Astrocyte of the cerebellum (primary cell): ENCODE measurements at places on chromosomes 16 and 17.

DNA sequence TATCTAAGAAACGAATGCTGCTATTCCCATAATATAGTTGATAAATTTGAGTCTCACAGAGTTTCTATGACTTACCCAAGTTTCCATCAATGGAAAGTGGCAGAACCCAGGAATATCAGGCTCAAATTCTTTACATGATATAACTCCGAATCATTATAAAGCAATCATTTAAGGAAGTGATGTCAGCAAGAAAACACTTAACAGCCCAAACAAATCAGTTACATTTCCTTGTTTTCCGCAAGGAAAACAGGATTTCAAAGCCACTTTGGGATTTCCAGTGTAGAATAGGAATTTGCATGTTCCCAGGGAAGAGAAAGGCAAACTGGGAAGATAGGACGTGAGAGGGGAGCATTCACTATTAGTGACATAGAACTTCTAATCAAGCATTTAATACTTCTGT is 311.4 kb upstream of the GOT2 start:
- DNase-seq = no peak

DNA sequence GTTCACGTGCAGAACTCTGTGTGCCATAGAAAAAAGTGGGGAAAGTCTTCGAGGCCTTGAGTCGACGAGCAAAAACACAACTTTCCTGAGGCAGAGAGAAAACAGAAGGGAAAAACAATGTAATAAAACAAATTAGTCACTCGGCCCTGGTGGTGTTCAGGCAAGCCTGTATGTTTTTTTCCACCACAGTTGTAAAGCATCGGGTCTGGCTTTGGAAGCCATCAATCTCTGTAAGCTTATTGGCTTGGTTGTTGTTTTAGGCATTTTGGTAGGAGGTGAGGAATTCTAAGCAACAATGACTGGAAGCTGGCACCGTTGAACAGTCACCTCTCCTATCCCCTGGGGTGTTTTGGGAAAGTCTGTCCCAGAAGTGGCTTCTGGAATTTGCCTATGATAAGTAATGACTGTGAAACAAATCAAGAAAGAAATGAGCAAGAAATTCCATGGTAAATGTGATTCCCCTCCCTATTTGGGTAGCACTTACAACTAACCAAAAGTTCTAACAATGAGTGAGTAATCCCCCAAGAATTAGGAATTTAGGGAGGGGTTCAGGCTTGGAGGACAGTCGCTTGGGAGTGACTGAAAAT is 2.8 kb downstream of the CDH13 start:
- peak; percentile 41 for DNase-seq

GRCh38 chr17:14011740-14012405 is 57.4 kb upstream of the COX10 start:
- no peak for DNase-seq

- DNase-seq = no peak
Observed at GRCh38 chr17:64094412-64094811, 35.5 kb downstream of the ERN1 start.

DNA sequence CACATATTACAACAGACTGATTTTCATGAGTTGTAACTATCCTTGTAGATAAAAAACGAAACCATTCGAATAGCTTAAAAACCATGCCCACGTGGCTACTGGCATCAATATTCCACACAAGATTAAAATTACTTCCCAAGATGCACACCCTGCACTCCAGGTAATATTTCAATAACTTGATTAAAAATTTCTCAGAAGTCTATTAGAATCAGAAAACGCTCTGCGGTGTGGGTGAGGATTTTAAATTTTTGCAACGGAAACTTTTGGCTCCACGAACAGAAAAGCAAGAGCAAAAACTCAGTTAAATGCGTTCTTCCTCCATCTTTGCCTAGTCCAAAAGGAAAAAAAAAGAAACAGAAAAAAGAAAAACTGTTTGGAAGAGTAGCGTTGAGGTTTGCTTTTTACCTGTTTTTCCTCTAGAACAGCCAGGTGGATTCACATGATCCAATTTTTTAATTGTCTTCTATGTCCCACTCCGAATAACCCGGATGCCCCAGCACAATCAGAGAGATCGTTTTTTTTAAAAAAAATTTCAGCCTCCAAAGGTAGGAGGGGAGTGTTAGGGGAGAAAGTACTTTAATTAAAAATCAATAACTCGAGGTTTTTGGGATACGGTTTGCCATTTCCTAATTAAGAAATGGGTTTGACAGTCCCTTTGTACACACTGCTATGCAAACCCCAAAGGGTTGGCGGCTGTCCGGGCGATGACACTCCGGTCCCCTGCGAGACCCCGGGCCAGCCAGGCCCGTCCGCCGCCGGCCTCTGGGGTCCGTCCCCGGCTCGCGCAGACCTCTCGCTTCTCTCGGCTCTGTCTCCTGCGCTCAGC is 708 bp upstream of the NFAT5 start:
- no peak for DNase-seq
